Stimulated activated CD4-positive, alpha-beta T cell treated with anti-CD3 and anti-CD28 coated beads, TNF-alpha, amount 100 ng/mL, for 1 hour (primary cell): ENCODE measurements at places on chromosomes 3 and 15.

DNA sequence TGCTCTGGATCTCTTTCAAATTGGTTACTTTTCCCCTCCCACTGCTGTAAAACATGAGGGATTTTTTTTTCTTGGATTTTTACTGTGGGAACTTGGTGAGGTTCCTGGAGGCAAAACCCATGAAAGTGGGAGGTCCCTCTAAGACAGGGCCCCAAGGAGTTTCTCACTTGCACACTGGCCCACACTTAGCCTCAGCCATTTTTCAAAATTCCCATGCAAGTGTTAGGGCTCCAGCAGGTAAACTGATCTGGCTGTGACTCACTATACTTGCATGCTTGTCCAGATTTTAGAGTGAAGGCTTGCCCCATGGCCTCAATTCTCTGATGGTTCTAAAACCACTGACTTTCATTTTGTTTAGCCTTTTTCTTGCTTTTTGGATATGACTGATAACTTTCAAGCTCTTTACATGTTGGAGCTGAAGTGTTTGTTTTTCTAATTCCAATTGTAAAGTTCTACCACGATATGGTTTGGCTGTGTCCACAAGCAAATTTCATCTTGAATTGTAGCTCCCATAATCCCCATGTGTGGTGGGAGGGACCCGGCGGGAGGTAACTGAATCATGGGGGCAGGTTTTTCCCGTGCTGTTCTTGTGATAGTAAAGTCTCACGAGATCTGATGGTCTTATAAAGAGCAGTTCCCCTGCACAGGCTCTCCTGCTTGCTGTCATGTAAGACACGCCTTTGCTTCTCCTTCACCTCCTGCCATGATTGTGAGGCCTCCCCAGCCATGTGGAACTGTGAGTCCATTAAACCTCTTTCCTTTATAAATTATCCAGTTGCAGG lies 37.7 kb downstream of the MCCC1 start:
- DNase-seq: no peak

- DNase-seq: no peak
These were observed 100.2 kb downstream of the C3orf70 start for GRCh38 chr3:185052631-185053030.

GRCh38 chr3:93910097-93910496 lies 63.6 kb downstream of the PROS1 start:
- no peak for DNase-seq

DNA sequence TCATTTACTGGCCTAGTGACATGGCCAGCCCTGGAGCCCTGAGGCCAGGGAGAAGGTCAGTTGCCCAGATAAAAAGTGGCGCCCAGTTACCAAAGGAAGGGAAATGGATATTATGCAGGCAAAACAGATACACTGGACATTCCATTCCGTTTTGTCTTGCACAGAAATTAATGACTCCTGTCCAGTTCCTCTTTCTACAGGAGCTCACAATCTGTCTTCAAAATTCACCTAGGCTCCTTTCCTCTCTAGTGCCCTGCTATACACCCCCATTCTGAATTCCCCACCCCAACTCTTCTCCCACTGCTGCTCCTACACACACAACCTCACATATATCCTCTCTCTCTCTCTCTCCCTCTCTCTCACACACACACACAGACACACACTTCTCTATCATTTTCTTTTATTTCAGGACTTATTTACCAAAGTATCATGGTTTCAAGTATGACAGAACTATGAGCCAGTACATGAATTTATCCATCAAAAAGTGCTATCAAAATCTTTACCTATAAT lies 229.0 kb downstream of the MAGI1 start:
- DNase-seq: no peak

- DNase-seq: no peak
These were observed 94.2 kb upstream of the ALDH1A3 start for GRCh38 chr15:100785181-100786138.

- no peak for DNase-seq
These were observed 3.3 kb upstream of the RNF13 start for GRCh38 chr3:149809699-149810098.

GRCh38 chr3:159829056-159829455 lies 159.6 kb upstream of the IL12A start:
- DNase-seq: no peak

DNA sequence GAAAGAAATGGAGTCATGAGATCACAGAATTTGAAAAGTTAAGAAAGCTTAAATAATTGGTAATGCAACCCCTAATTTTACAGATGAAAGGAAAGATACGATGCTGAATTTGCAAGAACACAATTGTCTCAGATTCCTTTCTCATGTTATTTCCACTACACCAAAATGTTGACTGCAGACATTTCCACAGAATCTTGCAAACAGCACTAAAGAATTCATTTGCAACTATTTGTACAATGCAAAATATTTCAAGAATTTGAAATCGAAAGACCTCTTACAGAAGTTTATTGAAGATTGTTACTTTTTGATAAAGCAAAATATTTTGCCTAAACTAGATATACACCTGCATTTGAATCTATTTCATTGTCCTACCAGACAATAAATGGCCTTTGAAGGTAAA lies 194.1 kb upstream of the KCNMB2 start:
- DNase-seq: no peak

GRCh38 chr15:34160735-34161134 lies 49.2 kb downstream of the KATNBL1 start:
- no peak for DNase-seq

DNA sequence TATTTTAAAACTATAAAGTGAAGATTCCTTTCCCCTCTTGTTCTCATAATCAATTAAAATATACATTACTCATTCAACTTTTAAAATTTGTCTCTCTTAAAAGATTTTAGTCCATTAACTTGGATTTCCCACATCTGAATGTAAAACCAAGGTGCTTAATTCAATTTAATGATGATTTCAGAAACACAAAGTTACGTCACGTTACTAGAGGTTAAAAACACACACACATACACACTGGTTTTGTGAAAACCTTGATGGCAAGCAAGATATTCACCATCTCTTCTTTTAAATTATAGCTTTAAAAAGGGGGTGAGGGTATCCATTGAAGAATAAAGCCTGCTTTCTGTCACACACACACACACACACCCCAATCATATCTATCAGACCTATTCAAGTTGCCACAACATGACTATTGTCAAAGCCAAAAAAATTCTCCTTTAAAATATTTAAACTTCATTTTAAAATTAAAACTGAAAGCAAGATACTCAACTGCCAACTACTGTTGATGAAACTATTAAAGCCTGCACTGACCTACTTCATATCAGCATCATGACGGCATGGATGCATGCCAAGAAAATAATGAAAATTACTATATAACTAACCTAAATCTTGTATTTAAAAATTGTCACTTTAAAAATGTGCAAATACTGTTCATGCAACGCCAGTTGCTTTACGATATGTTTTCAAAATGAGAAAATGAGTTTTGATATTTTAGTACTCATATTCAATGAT lies 2.1 kb downstream of the RFX7 start:
- DNase-seq: no peak

DNA sequence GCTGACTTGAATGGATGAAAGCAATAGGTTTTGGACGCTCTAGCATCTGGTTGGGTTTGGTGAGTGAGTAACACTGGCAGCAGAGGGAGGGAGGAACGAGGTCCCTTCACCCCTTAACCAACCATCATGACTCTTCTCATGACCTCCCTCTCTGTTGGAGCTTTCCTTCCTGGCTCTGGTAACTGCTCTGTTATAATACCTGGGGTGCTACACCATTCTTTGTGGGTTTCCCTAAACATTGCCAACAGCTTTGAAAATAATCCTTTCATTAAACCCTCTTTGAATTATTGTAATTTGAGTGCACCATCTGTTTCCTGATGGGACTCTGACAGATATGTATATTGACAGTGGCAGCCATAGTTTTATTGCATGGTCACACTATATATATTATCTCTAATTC lies 146.2 kb upstream of the PTPRG start:
- no peak for DNase-seq

DNA sequence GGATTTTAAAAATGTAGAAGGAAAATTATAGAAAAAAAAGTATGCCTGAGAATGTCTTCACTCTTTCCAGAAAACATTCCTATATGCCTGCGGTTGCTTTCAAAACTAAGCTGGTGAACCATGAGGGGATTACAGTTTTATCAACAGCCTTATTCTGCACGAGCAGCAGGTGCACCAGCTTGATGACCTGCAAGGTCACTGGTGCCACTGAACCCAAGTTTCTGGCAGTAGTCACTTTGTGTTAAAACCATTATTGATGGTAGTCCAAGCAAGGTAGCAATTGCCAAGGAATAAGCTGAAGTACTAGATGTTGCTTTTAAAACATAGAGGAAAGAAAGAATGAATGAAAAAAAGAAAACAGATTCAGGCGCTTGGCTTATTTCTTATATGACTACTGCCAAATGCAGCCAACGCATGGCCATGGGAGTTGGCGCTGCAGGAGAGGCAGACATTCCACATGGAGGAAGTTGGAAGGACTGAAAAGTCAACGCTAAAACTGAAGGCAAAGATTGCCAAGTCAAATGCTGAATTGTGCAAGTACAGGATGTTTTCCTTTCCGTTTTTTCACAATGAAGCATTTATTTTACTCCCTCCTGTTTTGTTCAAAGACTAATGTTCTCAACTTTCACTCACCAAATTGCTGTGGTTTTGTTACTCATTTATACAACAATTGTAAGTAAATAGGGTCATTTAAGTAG lies 601.4 kb downstream of the CADM2 start:
- no peak for DNase-seq

DNA sequence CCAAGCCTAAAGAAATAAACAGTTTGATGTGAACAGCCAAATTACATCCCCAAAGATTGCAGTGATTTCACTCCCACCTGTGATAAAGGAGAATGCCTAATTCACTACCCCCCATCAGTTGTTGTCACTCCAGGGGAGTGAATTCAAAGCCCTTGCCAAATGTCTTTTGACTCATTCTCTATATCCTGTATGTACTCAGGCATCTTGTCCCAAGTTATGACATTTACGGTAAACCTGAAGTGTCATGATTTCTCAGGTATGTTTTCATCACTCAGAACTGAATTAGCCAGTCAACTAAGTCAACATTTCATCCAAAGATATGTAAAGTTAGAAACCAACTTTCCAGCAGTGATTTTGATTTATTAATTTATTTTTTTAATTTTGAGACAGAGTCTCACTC lies 22.0 kb upstream of the HERC1 start:
- DNase-seq: no peak

- DNase-seq: no peak
These were observed 289.9 kb upstream of the RASGRP1 start for GRCh38 chr15:38854506-38854905.

GRCh38 chr3:156635973-156636372 lies 38.4 kb upstream of the TIPARP start:
- DNase-seq: no peak

DNA sequence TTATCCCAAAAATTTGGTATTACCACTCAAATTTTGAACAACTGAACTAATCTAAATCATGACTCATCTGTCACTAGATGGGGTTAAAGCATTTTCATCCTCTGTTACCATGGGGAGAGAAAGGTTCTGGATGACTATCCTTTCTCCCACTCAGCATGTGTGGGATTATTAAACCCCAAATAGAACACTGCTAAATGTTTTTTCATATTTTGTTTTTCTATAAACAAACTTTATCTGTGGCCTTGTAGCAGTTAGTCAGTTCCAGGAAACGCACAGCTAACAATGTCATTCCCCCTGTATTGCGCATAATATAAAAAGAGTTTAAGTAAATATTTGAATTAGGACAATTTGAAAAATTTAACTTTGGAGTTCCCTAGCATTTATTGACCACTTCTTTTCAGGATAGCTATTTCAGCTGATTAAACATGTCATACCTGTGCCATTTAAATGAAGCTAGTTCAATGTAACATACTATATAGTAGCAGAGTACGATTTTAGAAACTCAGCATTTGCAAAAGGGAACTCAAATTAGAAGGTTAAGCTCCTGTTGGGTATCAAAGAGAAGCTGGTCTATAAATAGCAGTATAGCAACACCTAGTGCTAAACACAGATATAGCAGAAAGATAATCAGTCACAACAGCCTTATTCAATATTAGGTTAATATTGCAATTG lies 9.2 kb upstream of the TMEM212 start:
- DNase-seq: no peak

- no peak for DNase-seq
These were observed 1.8 kb downstream of the SPTSSB start for GRCh38 chr3:161369531-161369930.

GRCh38 chr3:43997788-43998369 lies 243.8 kb upstream of the TOPAZ1 start:
- no peak for DNase-seq

GRCh38 chr3:176376531-176376930 lies 820.8 kb downstream of the TBL1XR1 start:
- DNase-seq: no peak

DNA sequence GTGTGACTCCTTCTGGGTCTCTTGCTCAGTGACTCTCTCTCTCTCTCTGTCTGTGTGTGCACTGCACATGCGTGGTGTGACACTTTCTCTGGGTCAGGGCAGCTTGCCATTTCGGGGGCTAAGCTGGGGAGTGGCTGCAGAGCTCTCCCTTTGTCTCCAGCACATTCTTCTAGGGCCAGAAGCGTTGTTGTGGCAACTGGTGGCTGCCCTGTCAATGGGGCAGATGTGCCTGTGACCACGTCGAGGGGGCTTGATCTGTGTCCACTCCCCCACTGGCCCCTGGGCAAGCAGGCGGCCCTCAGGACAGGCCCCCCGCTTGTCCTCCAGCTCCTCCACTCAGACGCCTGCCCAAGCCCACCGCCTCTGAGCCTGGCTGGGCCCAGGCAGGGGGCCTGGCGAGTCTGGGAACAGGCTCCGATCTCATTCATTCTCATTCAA lies 67.8 kb downstream of the WNT7A start:
- no peak for DNase-seq

DNA sequence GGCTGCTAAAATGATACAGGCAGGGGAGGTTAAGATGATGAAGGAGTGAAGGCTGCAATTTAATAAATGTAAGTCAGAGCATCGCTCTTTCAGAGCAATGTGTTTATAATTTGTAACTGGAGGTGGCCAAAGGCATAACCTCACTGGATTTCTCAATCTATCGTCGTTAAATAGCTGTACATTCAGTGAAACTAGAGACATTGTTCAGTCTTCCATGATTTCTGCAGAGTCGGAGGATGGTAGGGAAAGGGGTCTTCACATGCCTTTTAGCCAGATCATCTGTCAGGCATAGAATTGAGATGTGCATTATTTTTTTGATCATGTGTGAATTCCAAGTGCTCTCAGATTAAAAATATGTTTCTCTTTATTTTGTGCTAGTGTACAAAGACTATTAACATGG lies 315.4 kb downstream of the OXSM start:
- DNase-seq: no peak

DNA sequence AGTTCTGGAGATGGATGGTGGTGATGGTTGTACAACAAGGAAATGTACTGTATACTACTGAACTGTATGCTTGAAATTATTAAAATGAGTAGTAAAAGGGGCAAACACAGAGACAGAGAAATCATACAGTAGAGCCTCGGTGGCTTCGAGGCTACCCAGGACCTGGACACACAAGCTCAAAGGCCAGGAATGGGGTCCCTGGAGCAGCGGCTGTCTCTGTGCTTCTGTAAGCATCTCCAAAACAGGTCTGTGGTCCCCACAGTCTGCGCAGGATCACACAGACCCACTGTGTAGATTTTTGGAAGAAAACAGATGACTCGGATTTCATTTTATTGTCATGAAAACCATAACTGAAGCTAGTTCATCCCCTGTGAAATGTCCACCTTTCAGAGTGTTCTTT lies 39.7 kb downstream of the PGPEP1L start:
- DNase-seq: no peak

- DNase-seq: no peak
These were observed 187.9 kb upstream of the ATP10A start for GRCh38 chr15:26050984-26051383.

GRCh38 chr3:4303187-4304123 lies at the start of gene SETMAR:
TSS of gene SETMAR (plus strand) at chr3:4303369. CDS start at chr3:4303371, 2 bp downstream.
- DNase-seq: peak; percentile 38
